A549 treated with CORT108297 at 1 μM for 4 hours (cell line): ENCODE measurements at places on chromosomes 2 and 18. TPM values are rescaled to one million over a fixed set of nuclear protein-coding genes. Genes with fewer than 3 reads are reported as not detected.

SCYGR1 gene
- not detected in 5 replicates for total RNA-seq

IL1RL2 gene
- total RNA-seq: 0.05 TPM in 1 of 5 replicates, not detected in the others

KATNAL2 gene
- 1.7 to 3.3 TPM (median 1.8 TPM) in 5 replicates for total RNA-seq

FBXO41 gene
- total RNA-seq: 4.1 to 6.4 TPM (median 5.5 TPM) in 5 replicates

CNGA3 gene
- 0.06 TPM in 1 of 5 replicates, not detected in the others for total RNA-seq

PLGLB1 gene
- total RNA-seq: 0.38 to 1.0 TPM (median 0.80 TPM) in 5 replicates

WDR35 gene
- total RNA-seq: 12.4 to 17.2 TPM (median 15.1 TPM) in 5 replicates
